Kasumi-1 (cell line): ENCODE measurements at places on chromosomes 6 and 20.

DNA sequence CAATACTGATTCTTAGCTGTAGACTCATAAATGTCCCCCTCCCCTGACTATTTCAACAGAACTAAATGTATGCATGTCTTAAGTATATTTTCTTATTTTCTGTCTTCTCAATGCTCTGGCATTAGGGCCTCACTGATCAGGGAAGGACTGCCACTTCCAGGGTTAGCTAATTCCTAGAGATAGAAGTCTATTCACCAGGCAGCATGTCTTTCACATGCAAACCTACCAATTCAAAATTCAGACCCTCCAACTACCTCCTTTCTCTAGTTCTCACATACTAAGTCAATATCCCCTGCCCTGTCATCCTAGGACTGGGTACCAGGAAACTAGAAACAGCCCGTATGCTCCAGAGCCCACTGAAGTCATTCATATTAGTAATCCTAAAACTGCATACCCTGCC, 132.3 kb downstream of the RALGAPA2 start:
- DNase-seq = no peak

DNA sequence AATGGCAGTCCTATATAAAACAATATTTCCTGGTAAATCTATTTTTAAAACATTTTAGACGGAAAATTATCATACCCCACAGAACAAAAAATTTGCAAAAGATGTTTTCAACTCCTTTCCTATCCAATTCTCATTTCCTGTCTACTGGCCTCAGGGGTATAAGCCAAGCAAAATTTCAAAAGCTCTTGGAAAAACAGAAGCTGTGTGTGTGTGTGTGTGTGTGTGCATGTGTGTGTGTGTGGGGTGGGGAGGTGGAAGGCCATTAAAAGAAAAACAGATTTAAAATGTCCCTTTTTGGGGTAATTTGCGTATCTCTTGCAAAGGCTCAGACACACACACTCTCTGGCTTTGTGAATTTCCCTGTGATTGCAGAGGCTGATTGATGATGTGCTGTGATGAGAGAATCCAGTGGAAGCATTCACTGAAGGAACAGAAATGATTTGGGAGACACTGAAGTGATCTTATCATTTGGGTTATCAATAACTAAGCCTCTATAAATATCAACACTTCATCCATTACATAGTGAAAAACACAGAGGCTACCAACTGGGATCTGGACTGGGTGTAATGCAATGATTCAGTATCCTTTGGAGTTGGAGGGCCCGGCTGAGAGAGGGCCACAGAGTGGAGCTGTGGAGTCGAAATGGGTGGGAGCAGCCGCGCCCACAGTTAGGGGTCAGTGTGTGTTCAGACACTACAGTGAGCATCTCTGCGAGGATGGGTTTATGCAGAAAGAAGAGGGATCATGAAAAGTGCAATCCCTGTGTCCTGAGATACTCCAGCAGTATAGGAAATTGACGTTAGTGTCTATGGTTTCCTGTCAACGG, 106.8 kb upstream of the PREP start:
- no peak for DNase-seq

DNA sequence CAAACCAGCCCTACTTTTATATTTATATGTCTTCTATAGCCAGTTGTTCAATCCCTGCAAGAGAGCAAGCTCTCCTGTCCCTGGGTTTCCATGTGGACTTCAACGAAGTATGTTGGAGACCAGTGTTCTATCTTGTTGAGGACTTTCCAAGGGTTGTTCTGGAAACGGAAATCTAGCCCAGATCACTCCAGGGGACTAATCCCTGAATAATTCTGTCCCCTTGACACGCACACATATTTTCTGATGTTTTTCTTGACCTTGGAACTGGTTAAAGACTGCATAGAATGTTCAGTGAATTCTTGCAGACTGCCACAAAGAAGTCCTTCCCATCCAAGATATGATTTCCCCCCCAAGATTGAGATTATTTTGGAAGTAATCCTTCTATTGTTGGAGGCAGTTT, 9.5 kb upstream of the MYLK2 start:
- no peak for DNase-seq

- DNase-seq = no peak
Observed at GRCh38 chr6:118685823-118686449, 34.5 kb upstream of the CEP85L start.
